ENCODE measurements at places on chromosomes 5 and 9.

DNA sequence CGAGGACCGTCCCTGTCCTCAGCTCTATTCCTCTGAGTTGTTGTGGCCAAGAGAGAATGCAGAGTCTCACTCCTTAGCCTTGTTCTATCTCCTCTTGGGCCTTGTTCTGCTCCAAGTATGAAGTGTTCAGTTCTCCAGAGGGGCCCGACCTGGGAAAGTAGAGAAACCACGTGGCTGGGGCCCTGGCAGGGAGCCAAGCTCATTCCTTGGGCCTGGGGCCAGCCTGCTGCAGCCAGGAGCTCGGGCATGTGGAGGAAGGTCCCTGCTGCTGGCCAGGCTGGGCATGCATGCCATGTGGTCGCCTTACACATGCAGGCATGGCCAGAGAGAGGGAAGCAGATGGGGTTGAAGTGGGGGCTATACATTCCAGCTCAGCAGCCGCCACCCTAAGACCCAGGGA is 60.7 kb downstream of the COL27A1 start:
- DNase-seq, result no peak

DNA sequence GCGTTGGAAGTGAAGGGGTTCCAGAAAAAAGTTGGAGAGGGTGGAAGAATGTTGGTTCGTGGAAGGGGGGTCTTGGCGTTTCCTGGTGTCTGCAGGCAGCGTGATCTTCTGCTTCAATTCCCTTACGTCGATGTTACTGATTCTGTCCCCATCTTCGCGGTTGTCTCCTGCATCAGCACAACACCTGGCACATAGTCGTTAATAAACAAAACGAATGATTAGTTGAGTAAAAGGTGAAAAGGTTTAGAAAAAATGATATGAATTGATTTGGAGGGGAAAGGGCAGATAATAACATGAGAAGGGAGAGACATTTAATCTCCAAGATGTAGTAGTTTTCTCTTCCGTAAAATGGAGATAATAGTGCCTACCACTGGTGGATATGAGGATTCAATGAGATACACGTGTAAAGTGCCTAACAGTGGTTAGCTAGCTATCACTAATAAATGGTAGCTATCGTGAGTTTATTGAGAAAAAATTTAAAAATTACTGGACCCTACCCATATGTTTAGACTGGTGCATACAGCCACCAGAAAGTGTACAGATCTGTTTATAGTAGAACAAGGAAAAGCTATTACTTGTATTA is 556 bp downstream of the MTREX start:
- DNase-seq, result peak; percentile 33

GRCh38 chr5:14172149-14172795 is 29.1 kb downstream of the TRIO start:
- DNase-seq, result no peak

- DNase-seq, result no peak
Measured at GRCh38 chr5:142253938-142254337, 70.9 kb downstream of the SPRY4 start.

GRCh38 chr9:98536542-98537173 is 172.1 kb downstream of the GABBR2 start:
- no peak for DNase-seq

DNA sequence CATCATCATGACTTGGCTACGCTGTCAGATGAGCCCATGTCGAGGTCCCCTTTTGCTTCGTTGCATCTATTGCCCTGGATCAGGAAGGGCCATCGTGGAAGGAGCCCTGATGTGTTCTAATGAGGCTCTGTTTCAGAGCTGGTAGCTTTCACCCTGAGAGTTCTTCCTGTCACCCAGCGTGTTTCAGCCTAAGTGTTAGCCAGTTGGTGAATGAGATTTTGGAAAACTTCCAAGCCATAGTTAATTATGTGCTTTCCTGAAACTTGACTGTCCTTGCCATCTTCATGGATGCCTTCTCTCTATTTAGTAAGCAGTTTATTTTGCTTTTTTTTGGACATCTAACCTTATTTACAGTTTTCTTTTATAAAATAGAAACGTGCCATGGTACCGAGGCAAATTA is 1695.4 kb upstream of the WWC1 start:
- DNase-seq, result no peak

GRCh38 chr9:94042516-94043360 is 41.5 kb upstream of the PTPDC1 start:
- no peak for DNase-seq
